ENCODE measurements at places on chromosomes 12 and 14.

DNA sequence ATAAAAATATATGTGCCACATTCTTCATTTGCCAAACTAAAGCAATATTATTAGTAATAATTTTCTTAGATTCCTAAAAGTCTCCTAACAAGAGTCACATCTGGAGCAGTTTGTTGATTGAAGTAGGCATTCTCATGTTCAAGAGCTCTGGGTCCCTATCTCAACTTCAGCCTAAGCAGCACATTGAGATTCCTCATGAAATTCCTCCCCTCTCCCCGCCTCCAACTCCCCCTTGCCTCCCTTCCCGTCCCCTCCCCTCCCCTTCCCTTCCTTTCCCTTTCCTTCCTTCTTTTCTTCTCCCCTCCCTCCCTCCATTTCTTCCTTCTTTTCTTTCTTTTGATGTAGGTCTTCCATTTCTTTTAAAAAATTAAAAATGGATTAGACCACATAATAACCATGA, 48.7 kb upstream of the NAV3 start:
- DNase-seq, result no peak

DNA sequence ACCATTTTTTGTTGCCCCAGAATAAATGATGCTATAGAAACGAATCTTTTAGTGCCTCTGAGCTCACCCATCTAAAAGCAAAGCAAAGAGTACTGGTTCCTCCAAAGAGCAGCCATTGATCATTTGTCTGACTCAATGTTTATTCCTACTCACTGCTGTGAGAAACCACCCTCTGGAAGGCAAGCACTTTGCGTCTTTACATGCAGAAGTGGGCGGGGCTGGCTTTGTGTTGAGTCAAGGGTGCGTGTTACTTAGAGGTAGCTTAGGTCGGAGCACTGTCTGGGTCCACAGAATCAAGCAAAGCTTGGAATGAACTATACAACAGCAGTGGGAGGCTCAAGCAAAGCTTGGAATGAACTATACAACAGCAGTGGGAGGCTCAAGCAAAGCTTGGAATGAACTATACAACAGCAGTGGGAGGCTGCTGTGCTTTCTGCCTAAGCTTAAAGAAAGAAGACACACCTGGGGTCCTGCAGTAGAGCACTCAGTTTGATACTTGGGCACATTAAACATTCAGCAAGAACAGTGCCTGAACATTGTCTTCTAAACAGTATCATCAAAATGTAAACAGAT, 77.2 kb upstream of the PRICKLE1 start:
- DNase-seq, result no peak

DNA sequence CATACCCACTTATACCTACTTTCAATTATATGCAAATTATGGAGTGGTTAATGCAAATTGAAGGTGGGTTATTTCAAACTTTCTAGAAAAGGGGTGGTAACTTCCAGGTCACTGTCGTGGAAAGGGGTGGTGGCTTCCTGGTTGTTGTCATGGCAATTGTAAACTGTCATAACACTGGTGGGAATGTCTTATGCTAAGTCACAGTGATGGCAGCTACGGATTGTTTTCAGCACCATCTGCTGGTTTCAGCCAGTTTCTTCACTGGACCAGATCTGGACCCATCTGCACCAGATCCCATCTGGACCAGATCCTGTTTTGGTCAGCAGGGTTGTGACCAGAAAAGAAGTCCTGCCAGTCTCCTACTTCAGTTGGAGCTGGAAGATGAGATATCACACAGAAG, 1469.3 kb downstream of the AACS start:
- DNase-seq, result no peak

DNA sequence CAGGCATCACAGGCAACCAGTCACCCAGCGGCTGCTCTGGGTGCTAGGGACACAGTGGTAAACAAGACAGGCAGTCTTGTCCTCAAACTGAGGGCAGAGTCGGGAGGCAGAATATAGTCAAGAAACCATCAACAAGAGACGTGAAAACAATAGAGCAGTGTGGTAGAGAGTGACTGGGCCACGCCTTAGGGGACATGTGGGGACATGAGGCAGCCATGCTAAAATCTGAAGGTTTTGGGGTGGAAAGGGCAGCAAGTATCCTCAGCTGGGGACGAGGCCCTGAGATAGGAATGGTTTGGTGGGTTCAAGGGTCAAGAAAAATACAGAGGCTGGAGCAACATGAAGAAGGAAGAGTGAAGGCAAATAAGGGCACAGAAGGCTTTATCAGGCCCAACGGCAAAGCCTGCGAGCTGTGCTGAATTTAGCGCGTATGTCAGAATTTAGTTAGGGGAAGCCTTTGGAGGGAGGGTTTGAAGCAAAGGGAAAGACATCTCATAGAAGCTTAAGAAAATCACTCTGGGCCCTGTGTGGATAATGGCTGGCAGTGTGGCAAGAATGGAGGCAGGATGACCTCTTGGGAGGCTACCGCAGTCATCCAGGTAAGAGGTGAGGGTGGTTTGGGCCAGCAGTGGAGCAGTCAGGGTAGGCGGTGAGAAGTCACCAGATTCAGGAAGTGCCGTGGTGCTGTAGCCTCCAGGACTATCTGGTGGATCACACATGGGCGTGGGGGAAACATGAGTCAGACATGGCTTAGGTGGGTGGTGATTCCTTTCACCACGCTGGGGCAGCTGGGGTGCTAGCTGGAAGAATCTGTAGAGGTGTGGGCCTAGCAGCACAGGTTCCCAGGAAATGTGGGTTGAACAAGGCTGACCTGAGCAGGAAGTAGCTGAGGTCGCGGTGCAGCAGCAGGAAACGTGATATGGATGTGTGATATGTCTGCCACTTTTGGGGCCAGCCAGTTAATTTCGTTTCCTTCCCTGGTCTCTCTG, 3.0 kb downstream of the EVL start:
- no peak for DNase-seq

DNA sequence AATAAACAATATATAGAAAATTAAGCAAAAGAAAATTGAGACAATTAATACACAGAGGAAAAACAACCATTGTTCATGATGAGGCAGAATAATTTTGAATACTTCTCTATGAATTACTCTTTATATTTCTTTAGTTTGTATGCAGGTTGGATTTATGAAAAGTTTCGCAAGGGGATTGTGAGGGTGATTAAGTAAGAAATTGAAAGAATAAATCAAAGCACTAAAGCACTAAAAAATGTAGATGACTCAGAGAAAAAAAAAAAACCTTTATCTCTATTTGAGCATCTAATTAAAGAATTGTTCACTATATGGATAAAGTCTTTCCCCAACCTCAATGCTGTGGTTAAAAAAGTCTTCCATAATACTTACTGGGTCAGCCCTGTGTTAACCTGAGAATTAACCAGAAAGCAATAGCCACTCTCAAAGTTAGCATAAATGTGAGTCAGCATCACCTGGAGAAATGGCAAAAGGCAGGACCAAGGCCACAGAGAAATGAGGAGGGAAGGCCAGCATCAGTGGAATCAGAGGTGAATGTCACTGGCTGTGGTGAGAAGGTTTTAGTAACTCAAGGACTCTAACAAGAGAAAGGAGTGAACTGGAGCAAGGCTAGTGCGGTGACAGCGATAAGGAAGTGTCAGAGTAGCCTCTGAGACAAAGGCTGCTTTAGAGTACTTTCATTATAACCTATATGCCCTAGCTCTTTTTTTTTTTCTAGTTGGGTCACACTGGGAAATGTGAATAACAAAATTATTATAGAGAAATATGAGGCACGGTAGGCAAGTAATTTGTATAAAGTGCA, 310.4 kb downstream of the KCNC2 start:
- DNase-seq, result no peak

DNA sequence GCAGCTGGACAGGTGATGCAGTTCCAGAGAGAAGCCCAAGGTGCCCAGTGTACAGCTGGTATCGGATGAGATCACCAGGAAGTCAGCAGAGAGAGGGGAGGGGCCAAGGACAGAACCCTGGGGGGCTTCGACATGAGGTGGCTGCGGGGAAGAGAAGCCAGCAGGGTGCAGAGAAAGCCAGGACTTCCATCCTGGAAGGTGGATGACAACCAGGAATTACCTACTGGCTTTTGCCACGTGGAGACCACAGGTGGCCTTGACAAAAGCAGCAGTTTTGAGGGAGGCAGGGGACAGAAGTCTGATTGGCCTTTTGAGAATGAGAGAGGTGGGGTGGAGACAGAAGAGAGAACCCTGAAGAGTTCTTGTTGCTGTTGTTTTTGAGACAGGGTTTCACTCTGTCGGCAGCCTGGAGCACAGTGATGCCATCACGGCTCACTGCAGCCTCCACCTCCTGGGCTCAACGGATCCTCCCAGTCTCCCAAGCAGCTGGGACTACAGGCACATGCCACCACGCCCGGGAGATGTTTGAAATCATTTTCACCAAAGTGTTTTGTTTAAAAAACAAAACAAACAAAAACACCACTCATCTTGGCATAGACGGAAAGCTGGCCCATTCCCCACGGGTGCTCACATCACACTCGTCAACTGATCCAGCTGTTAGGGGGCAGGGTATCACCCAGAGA, 35.2 kb downstream of the CDC42BPB start:
- DNase-seq, result no peak

GRCh38 chr14:99892406-99892805, 99.2 kb downstream of the EML1 start:
- DNase-seq, result no peak

Measured in amniotic stem cell (primary cell).